ENCODE measurements at places on chromosomes 3 and 15.

GRCh38 chr3:141412936-141413354, 44.6 kb downstream of the ZBTB38 start:
- DNase-seq = no peak

GRCh38 chr3:3113042-3113709, 3.0 kb upstream of the IL5RA start:
- DNase-seq = no peak

- DNase-seq = no peak
These were observed 15.5 kb downstream of the ATG3 start for GRCh38 chr3:112546216-112546759.

- no peak for DNase-seq
These were observed 24.5 kb upstream of the TM4SF1 start for GRCh38 chr3:149401926-149402310.

DNA sequence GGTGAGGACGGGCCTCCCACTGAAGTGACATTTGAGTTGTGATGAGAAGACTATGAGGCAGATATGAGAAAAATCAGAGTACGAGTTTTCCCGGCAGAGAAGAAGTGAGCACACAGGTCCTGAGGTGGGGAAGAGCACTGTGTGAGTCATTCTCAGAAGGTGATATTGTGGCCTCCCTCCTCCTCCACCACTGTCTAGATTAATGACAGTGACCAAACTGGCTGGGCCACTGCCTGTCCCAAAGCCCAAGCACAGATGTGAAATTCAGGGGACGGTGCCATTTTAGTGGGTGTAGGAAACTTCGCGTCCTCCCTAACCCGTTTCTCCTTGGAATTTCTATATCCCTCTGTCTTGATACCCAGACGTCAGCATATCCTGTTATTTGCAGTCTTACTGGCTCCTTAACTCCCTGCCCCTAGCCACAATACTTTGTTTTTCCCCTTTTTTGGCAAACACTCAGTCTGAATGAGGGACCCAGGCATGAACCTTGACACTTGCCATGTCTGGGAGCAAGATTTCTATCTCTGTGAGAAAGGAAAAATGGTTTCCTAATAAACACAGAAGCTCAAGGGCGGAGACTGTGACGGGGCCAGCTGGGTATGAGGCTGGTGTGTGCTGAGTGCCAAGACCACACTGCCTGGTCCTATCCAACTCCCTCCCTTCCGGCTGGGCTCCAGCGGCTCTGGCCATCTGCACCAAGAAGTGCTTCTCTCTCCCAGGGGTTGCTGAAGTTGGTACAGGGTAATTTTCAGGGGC, 15.2 kb downstream of the PRICKLE2 start:
- DNase-seq = no peak

DNA sequence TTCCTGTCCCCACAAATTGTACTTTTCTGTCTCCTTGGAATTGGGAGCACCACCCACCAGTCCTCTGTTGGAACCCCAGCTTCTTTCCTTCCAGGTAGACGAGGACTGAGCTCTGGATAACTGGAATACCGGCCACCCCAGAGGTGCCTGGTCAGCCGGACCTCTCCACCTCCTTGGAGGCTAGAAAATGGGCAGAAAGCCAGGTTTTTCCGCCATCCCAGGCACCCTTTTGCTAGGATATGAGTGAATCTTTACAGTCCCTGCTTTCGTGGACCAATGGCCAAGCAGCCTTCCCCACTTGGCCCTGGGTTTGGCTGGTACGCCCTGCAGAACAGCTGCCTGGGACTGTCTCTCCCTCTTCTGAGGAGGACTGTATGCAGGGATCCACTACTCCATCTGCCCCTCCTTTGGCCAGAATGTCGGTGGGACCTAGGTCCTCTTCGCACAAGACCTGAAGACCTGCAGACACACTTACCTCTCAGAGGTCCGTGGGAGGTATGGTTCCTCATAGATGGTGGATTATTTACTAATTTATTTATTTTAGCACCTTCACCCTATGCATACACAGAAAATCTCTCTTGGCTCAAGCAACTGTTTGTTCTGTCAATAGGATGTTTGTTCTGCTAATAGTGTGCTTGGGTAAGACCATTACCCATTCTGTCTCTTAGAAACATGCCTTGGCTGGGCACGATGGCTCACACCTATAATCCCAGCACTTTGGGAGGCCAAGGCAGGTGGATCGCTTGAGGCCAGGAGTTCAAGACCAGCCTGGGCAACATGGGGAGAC, 8.6 kb upstream of the CHAC1 start:
- DNase-seq = no peak

DNA sequence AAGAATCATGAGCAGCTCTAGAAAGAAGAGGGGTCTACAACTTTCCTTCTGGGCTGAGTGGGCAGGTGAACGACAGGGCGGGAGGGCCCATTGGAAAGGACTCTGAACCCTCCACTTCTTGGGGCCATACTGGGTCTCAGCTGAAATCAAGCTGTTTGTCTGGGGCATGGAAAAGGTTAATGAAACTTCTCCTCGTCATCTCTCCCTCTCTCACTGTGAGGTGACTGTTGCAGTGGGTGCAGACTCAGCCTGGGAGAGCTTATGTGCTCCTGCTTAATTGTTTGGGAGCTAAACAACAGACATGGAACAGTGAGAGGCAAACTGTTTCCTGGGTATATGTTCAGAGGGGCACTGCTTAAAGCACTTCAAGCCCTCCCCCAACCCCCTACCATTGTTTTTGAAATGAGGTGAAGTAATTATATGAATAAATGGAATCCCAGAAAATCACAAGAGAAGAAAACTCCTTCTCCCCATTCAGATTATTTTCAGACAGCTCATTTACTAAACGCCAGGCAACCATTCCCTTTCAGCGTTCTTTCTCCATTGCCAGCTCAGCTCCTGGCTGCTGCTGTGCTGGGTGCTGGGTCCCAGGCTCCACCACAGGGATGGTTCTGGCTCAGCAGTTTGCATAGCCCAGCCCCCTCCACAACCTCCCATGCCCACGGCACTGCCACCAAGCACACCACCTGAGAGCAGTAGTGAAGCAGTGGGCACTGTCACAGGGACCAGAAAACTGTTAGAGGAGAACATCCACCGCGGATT, 444.9 kb upstream of the TBL1XR1 start:
- DNase-seq = no peak

- no peak for DNase-seq
These were observed 55.2 kb downstream of the CMSS1 start for GRCh38 chr3:99872923-99873254.
